ENCODE measurements at places on chromosomes 16 and 17.

DNA sequence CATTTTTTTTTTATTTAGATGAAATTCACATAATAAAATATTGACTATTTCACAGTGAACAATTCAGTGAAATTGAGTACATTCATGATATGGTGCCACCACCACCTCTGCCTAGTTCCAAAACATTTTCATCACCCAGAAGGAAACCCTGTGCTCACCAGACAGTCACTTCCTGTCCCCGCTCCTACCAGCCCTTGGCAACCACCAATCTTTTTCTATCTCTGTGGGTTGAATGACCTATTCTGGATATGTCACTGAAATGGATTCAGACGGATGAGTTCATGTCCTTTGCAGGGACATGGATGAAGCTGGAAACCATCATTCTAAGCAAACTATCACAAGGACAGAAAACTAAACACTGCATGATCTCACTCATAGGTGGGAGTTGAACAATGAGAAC, 40.5 kb downstream of the ATP2C2 start:
- no peak for DNase-seq

DNA sequence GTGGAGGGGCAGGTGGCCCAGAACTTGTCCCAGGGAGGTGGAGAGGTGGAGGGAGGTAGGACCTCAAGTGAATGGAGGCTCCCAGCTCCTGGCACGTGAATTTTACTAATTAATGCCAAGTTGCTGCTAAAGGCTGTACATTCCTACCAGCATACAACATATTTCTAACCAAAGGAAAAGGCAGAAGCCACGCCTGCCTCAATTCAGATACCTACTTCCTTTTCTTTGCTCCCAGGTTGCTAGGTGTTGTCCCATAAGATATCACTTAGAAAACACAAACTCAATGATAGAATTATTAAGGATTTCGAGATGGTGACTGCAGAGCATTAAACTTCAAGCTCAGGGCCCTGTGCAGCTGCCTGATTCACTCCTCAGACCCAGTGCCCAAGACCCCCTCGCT, 20.5 kb upstream of the SMPD3 start:
- no peak for DNase-seq

DNA sequence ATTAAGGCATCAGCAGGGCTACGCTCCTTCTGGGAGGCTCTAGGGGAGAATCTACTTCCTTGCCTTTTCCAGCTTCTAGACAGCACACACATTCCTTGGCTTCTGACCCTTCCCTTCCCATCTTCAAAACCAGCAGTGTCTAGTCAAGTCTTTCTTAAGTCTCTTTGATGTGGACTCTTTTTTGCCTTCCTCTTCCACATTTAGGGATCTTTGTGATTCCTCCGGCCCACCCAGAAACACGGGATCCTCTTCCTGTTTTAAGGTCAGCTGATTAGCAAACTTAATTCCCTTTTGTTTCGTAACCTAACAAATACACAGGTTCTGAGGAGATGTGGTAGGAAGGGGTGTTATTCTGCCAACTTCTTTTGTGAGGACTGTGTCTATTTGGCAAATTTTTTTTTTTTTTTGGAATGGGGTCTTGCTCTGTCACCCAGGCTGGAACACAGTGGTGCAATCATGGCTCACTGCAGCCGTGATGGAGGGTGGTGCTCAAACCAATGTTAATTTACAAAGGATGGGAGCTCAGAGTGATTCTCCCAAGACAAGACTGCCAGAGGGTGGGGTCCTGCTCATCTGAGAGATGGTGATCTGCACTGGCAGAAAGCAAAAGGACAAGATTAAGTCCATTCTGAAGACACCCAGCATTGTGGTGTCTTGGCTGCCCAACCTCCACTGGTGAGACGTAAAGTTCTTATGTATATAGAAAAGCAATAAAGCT, 14.7 kb downstream of the KNOP1 start:
- DNase-seq = no peak

DNA sequence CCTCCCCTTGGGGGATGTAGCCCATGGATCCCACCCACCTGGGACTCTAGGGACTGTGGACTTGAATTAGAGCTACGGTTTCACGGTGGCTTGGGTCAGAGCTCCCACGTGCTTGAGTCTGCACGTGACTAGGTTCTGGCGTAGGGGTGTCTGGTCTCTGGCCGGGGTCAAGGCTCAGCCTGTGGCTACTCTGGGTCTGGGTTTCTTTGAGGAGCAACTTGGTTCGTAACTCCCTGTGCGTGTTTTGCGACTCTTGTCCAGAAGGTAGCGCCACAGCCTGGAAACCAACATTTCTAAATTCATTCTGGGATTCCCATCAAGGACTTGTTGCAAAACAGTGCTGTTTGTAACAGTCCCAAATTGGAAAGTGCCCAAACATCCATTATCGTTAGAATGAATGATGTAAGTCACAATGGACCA, 470 bp upstream of the GGT6 start:
- no peak for DNase-seq

DNA sequence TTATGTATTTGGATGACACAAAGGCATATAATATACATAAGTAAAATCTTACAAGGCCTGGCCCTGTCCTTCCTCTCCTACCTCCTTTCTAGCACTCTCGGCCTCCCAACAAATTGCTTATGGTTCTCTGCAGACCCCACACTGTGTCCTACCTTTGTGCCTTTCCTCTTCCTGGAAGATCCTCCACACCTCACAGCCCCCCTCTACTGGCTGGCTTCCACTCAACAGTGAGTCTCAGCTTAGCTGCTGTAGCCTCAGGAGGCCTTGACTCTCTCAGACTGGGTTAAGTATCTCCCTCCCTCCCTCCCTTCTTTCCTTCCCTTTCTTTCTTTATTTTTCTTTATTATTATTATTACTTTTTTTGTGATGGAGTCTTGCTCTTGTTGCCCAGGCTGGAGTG, 8.3 kb upstream of the SLC52A1 start:
- no peak for DNase-seq

DNA sequence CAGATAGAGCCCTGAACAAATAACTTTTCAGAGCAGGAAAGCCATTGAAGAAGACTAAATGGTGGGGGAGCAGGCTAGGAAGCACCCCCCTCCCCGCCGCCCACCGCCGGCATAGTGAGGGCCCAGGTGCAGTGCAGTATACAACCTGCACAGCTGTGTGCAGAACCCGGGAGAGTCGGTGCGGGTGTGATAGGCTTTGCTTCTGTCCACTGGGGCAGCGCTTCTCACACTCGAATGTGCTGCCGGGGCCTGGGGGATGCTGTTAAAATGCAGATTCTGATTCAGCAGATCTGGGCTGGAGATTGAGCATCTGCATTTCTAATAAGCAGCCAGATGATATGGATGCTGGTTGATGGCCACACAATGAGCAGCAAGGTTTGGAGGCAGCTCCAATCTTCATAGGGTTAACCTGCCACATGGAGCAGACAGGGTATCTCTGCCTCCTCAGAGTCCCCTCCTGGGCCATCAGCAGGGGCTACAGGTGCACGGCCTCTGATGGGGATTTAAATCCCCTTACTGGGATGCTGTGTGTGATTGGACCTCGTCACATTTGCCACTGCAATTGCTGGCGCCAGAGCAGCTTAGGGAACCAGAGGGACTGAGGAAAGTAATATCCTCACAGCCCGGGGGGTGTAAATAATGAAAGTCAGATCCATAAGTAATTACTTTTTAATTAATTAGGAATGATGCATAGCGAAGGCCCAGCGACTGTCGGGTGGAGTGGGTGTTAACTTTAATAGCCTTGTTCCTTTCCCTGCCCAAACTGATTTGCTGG, 172.0 kb upstream of the RPL38 start:
- no peak for DNase-seq

GRCh38 chr17:46167826-46168569, 25.2 kb downstream of the KANSL1 start:
- DNase-seq = no peak

- DNase-seq = no peak
Measured at GRCh38 chr16:70364399-70364798, 17.7 kb downstream of the DDX19A start.

DNA sequence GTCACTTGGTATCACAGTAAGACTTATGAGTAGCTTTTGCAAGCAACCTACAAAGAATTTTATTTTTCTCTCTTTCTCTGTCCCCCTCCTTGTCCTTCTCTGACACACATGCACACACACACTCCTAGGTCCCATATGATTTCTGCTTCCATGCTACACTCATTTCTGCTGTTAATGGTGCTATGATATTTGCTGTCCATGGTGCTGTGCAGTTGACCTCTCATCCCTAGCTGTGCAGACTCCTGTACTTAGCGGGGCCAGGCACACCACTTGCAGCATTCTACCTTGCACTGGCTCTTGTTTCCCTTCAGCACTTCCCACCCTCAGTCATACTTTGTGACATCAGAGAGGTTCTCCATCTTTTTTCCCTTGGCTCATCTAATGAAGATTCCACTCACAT, 158.9 kb upstream of the CNTNAP4 start:
- no peak for DNase-seq

DNA sequence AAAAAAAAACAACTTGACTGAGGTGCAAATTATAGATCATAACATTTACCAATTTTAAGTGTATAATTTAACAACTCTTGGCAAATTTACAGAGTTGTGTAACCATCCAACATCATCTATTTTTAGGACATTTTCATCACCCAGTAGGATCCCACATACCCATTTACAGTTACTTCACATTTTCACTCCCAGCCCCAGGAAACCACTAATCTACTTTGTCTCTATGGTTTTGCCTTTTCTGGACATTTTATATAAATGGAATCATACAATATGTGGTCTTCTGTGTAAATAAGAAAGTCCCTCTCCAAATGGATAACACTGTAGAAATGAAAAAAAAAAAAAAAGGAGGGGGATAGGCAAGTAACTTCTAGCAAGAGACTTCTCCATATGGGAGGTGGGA, 26.1 kb upstream of the XYLT1 start:
- DNase-seq = no peak

DNA sequence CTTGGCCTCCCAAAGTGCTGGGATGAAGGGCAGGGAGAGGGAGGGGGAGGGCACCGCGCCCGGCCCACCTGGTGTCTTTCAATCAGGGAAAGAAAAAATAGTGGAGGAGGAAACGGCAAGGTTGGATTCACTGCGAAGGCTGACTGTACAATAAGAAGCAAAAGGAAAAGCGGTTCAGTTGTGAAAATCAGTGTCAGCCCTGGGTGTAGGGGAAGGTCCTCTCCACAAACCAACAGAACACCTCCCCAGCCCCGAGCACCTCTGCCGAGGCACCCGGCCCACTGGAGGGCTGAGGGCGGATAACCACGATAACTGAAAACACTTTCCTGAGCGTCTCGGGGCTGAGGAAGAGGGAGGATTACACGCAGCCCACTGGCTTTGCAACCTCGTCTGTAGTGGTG, 1.4 kb upstream of the SPG7 start:
- DNase-seq = no peak

GRCh38 chr17:44217738-44218343, 1.6 kb downstream of the UBTF start:
- no peak for DNase-seq

GRCh38 chr16:66289051-66289680, 77.3 kb upstream of the CDH5 start:
- DNase-seq = no peak

- DNase-seq = no peak
Measured at GRCh38 chr16:26688105-26688504, 378.6 kb upstream of the C16orf82 start.

DNA sequence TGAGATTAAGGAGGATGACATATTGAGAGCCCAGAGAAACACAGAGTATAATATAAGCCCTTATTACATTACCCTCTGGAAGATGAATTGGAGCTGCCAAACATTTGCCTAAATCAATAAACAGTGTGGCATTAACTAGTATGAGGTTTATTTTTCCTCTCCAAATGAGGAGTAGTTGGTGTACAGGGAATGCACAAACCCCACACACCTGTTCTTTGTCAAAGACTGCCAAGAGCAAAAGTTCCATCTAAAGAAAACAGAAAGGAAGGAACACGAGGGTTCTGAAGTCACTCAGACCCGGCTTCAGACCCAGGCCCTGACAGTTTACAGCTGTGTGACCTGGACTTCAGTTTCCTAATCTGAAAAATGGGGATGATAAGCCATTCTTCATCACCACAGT, 138.1 kb downstream of the SHISA9 start:
- DNase-seq = no peak

- DNase-seq = no peak
Measured at GRCh38 chr16:24228514-24228913, 27.6 kb upstream of the CACNG3 start.

DNA sequence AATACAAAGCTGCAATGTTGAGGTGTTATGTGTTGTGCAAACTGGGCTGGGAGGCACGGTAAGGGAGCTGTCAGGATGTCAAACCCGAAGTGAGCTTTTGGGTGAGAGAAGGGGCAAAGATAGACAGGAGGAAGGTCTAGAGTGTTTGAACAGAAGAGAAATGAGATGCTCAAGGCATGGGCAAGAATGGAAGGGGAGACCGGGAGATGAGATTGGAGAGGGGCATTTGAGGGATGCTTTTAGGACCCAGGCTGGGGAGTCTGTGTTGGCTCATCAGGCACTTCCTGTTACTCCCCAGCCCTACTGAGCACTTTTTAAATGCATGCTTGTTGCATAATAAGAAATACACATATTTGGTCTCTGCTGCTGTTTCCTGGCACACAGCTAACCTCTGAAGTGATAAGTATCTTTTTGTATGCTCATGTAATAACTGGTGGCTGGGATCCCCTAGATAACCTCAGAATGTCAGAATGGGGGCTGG, 13.7 kb downstream of the UNC45B start:
- no peak for DNase-seq

GRCh38 chr17:40648384-40648968, 858 bp upstream of the SMARCE1 start:
- no peak for DNase-seq

DNA sequence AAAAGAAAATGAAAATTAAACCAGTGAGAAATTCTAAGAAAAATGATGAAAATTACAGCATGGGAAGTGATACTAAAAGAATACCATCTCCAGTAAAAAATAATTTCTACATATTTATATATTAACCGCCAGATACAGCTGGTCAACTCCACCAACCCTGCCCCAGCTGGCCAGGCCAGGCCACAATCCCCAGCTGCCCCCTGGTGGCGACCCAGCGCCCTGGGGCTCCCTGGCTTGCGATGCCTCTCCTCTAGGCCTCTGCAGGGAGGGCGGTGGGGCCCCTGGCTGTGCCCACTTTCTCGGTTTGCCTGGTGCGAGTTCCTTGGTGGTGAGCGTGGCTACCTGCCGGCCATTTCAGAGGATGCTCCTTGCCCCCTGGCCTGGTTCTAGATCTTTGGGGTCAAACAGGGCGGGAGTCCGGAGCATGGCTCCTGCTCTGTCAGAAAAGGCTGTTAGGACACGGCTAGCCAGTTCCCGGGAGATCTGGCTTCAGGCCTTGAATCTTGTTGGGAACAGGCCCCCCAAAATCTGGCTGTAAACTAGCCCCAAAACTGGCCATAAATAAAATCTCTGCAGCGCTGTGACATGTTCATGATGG, 14.5 kb downstream of the GLIS2 start:
- peak; percentile 83 for DNase-seq

All from HTR-8/SVneo (cell line).